Mucosa of descending colon (tissue), 3 donors: ENCODE measurements at places on chromosomes 3 and 15.

GRCh38 chr3:54211097-54211496 is 88.7 kb downstream of the CACNA2D3 start:
- no peak for DNase-seq

GRCh38 chr3:106033654-106034053 is 164.8 kb upstream of the CBLB start:
- DNase-seq: no peak

DNA sequence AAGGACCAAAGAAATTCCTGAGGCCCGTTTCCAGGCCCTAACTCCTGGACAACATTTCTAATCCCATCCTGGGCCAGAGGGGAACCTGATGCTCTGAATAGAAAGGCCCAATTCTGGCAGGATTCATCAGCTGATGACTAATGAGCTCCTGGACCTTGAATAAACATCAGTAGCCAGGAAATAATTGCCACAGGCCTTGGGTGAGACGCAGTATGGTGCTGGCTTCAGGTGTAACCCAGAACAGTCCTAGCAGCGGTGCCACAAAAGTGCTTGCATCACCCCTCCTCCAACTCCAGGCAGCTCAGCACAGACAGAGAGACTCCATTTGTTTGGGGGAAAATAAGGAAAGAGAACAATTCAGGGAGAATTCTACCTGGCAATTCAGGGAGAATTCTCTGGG is 184.7 kb upstream of the POU1F1 start:
- DNase-seq: no peak

DNA sequence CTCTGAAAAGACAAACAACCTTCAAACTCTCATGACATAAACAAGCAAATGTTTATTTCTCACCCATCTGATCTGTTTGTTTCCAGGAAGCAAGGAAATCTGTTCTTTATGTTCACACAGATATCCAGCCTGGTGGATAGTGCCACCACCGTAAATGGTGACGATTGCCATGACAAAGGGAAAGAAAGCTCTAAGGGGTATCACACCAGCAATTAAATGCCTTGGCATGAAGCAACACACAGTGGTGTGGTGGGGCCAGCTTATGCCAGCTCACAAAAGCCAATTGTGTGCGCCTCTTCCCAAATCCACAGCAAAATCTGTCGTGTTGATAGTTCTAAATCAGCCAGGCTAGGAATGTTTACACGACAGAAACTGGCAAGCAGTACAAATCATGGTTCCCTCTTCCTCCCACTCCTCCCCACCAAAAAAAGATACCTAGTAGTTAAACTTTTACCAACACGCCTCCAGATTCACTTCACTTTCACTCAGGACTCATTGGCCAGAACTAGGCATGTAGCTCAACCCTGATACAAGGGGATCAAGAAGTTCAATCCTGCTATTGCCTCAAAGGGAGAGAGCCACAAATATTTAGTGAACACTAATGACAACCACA is 189.2 kb upstream of the SLCO3A1 start:
- DNase-seq: no peak

DNA sequence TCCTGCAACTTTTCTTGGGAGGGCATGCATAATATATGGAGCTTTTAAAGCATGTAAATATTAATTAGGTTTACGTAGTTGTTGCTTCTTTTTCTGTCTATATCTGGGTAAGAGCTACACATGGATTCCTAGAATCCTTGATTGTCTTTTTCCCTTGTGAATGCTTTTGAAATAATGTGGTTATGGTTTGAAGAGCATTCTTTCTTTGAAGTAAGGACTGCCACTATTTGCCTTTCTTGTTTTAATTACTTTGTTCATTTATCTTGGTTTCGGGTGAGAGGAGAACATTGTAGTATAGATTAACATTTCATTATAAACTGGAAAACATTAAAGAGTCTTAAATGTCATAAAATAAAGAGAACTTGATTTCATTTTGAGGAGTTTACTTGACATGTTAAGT is 674.0 kb downstream of the ZBBX start:
- no peak for DNase-seq
